Inflammatory macrophage treated with lipopolysaccharide for 1 hour (primary cell): ENCODE measurements at places on chromosomes 6 and 20.

DNA sequence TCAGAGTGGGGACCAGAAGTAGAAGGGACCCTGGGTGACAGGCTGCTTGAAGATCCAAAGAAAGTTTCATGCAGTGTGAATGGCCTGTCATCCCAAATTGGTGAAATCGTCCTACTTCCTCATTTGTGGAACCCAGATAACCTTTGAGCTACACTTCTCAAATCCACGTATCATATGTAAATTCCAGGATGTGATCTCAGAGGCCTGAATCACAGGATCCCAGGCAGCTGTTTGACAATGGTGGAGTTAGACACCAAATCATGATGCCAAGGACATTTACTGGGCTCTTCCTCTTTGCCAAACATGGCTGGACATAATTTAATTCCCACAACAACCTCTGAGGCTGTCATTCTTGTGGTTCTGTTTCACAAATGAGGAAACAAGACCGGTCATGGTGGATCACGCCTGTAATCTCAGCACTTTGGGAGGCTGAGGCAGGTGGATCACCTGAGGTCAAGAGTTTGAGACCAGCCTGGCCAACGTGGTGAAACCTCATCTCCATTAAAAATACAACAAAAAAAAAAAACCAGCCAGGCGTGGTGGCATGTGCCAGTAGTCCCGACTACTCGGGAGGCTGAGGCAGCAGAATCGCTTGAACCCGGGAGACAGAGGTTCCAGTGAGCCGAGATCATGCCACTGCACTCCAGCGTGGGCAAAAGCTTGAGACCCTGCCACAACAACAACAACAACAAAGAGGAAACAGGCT lies 39.9 kb upstream of the TTPAL start:
- peak; percentile 86 for DNase-seq

GRCh38 chr20:2871111-2871465 lies 2.2 kb upstream of the PTPRA start:
- peak; percentile 92 for DNase-seq

DNA sequence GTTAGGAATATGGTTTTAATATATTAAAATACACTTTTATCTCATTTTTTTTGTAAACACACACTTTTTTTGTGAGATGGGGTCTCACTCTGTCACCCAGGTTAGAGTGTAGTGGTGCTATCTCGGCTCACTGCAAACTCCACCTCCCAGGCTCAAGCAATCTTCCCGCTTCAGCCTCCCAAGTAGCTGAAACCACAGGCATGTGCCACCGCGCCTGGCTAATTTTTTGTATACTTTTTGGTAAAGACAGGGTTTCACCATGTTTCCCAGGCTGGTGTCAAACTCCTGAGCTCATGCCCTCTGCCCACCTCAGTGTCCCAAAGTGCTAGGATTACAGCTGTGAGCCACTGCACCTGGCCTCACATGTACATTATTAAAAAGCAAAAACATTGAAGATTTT lies 10.8 kb downstream of the IPCEF1 start:
- DNase-seq: no peak

DNA sequence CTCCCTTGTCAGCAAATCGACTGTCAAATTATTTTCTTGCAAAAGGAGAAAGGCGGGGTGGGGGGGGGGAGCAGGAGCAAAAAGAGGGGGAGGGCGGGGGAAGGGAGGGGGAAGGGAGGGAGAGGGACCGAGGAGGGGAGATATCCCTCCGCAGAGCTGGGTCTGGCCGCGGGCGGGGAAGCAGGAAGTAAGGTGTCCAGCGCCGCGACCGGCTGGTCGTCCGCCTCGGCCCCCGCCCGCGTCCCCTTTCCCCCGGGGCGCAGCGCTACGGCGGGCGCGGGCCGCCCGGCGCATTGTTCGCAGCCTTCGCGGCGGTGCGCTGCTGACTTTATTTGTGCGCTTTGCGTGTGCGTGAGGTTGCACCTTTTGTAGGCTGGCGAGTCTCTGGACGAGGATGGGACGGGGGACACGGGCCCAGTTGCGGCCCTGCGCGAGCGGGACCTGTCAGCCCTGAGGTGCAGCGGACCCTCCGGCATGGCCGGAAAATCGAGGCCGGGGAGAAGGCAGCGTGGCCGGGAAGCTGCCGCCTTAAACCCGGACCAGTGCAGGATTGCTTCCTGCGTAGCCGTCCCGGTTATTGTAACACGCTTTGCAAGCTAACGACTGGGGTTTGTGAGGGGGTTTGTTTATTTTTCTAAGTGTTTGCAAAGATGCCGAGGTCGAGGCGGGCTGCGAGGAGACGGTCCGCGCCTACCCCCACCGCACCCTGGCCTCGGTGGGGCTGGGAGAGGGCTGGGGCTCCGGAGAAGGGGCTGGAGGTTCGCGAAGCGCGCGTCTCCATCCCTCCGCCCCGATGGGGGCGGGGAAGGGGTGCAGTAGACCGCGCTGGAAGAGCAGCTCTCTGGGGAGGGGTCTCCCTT lies 675 bp upstream of the TRERF1 start:
- peak; percentile 32 for DNase-seq

DNA sequence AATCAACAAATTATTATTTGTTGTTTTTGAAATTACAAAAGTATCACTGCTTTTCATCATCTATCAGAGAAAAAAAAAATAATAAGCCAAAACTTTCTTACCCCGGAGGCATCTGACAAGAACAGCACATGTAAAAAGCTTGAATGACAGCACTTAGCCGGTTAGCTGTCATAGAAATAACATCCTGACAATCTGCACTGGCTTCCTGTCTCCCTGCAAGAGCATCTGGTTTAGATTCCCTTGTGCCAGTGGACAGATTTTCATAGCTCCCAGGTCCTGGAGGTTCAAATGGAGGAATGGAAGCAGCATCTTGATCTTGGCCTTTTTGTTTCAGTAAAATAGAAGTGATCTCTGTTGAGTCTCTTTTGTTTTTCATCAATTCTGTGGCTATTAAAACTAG lies 74.8 kb downstream of the HACE1 start:
- DNase-seq: no peak

DNA sequence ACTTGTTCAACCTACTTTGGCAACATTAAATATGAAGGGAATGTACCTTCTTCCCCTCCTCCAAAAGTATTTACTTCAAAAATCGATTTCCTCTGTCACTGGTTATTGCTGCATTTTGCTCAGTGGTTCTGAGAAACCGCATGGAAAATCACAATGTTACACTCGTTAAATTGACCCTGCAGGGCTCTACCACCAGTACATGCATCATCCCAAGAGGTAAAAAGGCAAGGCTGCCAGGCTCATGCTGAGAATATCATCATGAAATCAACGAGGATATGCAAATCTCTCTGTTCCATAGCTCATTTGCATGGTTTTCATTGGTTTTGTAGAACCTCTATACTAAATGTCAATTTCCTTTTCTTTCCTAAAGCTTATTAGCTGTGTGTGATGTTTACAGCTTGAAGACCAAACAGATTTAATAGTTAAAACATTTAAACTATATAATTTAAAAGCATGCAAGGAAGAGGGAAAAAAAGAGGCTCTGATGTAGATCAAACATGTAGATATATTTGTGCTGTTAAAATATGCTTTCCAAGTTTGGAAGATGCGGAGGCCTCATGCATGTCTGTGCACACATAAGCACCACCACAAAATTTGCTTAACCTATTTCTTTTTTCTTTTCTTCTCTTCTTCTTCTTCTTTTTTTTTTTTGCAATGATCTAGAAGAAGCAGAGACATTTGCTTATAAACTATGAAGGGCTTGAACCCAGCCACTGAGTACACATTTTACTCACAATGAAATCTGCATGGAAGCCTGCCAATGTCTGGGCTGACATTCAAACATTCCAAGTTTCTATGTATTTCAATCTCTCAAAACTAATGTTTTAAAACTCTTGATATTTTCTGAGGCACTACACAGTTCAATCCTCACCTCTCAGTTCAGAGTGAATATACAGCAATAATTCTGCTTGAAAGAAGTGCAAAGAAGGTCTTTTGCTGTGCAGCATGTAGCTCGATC lies 194.0 kb downstream of the GMPR start:
- DNase-seq: no peak

- peak; percentile 63 for DNase-seq
These were observed 161.0 kb upstream of the LAMP5 start for GRCh38 chr20:9353180-9353915.

DNA sequence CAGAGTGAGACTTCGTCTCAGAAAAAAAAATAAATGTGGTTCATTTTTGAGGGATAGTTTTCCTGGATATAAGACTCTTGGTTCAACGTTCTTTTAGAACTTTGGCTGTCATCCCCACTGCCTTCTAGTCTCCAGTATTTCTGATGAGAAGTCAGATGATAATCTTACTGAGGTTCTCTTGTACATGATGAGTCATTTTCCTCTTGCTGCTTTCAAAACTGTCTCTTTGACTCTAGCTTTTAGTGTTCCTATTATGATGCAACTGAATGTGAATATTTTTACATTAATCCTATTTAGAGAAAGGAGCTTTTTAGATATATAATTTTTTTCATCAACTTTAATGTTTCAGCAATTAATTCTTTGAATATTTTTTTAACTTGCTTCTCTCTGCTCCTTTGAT lies 46.0 kb upstream of the OR14J1 start:
- DNase-seq: no peak

DNA sequence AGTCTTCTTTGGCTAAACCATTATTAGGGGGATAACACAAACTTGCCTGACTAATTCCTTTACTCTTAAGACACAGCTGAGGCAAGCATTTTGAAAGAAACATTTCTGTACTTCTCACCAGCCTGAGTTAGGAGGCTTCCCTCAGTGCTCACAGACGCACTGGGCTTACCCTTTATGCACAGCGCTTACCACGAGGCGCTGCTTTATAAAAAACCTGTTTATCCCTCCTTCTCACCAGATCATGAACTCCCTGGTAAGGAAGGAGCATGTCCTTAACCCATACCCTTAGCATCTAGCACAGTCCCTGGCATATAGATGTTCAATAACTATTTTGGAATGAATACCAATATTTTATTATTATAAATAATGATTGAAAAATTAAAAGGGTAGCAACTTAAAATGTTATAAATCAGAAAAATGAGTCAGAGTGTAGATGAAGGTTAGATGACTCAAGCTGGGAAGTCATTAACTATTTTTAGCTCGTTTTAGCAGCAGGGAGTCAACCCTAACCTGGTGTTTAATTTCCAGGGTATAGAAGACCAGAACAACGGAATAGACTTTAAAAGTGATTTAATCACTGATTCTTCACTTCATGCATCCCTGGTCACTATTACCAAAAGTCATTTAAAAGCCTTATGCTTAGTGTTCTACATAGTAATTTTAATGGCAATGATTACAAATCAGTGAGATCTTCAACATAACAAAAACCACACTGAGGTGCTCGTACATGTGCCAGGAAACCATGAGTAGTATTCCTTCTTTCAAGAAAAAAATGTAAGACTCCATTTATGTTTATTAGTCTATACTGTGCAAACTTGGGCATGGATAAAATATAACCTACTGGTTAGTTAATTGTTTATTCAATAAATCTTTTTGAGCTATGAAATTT lies 4.1 kb upstream of the TPD52L1 start:
- no peak for DNase-seq
